ENCODE measurements at places on chromosomes 5 and 9.
A peak's percentile ranks its signal among the peaks of the same experiment; 100 is the strongest.

DNA sequence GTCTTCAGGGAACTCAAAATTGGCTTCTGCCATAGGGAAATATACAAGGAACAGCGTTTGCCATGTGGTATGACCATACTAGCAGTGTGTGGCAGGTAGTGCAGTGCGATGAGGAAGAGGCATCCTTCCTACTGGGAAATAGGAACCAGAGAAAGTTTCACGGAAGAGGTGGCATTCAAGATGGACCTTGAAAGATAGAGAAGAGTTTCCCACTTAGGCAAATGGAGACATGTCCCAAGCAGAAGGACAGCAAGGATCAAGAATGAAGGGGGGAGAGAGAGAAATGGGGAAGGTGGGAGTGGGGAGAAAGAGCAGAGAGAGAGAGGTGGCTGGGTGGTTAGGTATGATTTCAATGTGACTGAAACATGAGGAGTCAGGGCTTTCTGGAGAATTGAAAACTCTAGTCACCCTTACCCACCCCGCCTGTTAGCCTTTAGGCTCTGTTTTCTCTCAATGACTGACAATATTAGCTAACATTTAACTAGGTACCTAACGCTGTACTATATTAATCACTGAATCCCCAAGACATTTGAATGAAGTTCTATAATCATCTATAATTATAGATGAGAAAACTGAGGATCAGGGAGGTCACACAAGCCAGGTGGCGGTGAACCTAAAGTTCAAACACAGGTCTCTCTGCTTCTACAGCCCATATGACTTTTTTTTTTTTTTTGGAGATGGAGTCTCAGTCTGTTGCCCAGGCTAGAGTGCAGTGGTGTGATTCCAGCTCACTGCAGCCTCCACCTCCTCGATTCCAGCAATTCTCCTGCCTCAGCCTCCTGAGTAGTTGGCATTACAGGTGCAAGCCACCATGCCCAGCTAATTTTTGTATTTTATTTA, 171.3 kb downstream of the NR3C1 start:
- no peak for DNase-seq

DNA sequence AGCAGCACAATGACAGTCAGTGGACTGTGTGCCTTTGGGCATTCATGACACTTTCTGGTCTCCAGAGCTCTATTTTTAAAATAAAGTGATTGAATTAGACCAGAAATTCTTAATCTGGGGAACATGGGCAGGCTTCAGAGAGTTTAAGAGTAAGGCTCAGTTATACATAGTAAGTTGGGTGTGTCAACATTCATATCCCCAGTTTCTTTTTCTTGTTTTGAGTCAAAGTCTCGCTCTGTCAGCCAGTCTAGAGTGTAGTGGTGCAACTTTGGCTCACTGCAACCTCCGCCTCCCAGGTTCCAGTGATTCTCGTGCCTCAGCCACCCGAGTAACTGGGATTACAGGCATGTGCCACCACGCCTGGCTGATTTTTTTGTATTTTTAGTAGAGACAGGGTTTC, 13.7 kb upstream of the KIF4B start:
- DNase-seq: no peak

GRCh38 chr9:127611603-127611898, 526 bp upstream of the STXBP1 start:
- no peak for DNase-seq

DNA sequence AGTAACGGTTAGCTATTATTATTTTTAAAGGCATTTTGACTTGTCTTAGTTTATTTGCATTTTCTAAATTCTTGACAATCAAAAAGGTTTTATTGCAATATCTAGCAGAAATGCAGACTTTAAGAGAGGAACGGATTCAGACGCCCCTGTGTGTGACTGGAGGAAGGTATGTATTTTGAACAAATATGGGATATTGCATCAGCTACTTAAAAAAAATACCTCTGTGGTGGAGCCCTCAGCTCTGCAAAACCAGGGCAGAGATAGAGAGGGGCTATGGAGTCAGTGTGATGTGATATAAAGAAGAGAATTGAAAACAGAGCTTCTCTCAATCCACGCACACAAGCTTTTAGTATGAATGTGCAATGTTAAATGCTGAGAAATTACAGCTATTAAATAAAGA, 142.4 kb downstream of the ICE1 start:
- no peak for DNase-seq

DNA sequence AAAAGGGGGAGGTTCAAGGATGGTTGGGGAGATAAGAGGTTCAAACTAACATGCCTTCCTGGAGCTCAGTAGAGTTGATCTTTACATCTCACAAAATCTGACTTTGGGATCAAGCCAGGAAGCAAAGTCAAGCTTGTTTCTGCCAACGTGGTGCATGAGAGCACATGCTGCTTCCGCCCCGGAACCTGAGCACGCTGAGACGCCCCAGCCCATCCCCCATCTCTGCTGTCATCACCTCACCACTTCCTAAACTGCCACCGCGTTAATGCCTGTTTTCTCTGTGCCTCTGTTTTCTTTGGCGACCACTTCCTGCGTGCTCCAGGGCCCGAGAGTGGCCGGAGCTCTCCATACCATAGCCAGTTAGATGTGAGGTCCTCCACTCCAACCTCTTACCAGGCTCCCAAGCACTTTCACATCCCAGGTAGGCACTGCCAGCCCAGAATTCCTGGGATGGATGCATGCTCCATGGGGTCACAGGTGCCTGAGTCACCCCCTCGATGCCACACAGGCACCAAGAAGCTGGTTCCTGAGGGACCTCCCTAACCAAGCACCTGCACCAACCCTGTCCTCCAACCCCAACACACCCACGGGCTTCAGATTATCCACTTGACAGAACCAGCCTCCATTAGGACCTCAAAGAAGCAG, 31.2 kb upstream of the AFAP1L1 start:
- no peak for DNase-seq

GRCh38 chr9:76680716-76681425, 83.4 kb upstream of the PCA3 start:
- DNase-seq: no peak

DNA sequence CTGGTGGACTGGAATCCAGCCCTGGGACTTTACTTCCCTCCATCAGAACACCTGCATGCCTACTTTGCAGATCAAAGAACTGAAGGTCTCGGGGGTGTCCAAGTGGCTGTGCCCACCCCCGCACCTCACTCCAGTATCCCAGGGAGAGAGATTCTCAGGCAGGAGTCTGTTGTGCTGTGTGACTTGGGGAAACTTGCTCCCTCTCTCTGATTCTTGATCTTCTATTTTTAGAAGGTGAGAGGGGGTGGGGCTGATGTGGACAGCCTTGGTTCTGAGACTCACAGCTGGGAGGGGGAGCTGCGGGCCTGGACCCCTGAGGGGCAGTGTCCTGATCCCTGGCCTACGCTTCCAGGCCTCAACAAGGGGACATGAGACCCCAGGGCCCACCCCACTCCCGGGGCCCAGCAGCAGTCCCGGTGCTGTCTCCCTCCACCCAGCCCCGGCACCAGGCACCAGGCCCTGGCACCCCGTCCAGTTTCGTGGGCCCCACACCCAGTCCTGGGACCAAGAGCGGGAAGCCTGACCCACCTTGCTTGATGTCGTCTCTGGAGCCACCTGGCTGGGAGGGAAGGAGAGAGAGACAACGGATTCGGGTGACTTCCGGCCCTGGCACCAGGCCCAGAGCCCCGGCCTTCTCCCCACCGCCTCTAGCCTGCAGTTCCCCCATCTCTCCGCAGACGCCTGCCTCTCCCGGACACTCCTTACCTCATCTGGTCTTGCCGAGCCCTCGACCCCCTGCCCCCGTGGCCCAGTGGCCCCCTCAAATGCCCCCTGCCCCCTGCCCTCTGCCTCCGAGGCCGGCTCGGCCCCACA, 74.0 kb upstream of the SPTLC1 start:
- no peak for DNase-seq

- no peak for DNase-seq
Measured at GRCh38 chr5:83353231-83353630, 118.3 kb upstream of the VCAN start.

DNA sequence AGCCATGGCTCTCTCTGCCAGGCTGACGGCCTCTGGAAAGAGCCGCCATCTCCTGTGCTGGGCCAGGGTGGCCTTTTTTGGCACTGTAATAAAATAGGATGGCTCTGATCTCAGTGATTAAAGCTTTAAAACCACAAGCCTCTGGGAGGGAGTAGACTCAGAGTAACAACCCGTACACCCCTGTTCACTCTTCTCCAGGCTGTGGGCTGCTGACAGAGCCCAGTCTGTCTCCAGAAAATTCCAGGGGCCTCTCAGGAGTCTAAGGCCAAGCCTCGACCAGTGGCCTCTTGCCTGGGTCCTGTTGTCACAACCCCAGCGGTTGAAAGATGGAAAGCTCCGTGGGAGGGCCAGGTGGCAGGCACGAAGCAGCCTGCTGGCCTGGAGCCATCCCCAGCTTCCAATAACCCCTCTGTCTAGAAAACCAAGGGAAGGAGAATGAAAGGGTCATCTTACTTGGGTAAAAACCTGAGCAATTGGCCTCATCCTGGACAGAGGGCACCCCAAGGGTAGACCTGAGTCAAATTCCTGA, 286.7 kb upstream of the ZNF462 start:
- no peak for DNase-seq

GRCh38 chr5:142295084-142295758, 29.6 kb downstream of the SPRY4 start:
- DNase-seq: no peak

DNA sequence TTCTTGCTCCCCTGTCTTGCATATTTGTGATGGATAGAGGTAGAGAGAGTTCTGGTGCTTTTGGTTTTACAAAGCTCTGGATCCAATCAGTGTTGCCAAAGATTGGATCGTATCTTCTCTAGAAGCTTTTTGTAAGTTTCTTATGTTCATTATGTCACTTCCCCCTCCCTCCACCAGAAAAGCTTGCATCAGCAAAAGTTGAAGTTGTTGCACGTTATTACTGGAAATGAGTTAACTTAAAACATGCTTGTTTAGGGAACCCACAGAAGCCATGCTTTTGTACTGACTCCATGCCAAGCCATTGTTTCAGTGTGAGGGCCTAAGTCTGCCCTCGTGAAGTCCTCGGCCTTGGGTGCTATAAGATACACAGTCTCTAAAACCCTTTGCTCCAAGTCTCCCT, 186.5 kb downstream of the ERCC6L2 start:
- DNase-seq: no peak

- peak; percentile 45 for DNase-seq
Measured at GRCh38 chr9:69044240-69045219, 9.0 kb downstream of the FXN start.

DNA sequence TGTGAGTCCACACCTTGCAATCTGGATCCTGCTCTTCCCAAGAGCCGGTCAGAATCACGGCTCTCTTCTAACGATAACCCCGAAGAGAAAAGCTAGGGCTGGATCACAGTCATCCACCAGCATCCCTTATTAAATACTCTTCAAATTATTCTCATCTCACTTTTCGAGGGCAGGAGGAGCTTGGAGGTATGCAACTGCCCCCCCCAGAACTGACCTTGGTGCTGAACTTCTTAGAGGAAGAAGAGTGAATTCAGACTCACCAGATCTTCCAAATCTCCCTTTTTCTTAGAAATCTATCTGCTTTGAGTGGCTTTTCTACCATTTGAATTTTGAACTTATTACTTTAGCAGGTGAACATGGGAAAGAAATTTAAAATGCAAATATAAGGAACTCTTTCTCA, 75.7 kb downstream of the MED10 start:
- no peak for DNase-seq

- peak; percentile 45 for DNase-seq
Measured at GRCh38 chr5:65808818-65809217, 86.8 kb downstream of the NLN start.

DNA sequence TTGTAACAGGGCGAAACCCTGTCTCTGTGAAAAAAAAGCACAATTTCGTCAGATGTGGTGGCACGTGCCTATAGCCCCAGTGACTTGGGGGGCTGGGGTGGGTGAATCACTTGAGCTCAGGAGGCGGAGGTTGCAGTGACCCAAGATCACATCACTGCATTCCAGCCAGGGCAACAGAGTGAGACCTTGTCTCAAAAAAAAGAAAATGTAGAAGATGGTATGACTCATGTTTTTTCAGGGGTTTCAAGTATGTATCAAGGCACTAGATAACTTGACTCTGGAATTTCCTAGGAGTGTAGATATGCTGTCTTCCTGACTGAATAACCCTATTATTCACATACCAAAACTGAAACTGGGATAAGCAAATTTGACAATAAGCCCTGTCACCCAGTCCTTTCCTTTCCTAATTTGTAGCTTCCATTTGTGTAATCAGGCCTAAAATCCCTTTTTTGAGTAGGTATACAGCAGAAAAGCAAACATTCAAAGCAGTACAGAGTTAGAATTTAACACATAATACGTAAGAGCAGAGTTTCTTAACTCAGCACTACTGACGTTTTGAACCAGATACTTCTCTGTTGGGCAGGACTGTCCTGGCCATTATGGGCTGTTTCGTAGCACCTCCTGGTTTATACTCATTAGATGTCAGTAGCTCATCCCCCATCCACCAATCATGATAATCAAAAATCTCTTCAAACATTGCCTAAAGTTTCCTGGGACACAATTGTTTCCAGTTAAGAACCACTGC, 17.3 kb upstream of the ANKRD18B start:
- DNase-seq: peak; percentile 98

Data from astrocyte (in vitro differentiated cells and primary cell).